ENCODE measurements at places on chromosomes 3 and 15.

DNA sequence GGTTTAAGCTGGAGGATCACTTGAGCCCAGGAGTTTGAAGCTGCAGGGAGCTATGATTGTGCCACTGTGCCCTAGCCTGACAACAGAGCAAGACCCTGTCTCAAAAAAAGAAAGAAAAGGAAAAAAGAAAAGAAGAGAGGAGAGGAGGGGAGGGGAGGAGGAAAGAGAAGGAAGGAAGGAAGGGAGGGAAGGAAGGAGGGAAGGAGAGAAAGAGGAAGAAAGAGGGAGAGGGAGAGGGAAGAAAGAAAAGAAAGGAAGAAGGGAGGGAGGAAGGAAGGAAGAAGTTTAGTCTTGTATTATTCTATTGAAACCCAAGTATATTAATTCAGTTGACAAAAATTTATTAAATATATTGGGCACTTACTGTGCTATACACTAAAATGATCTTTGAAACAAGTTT is 11.5 kb downstream of the GOLM2 start:
- DNase-seq, result no peak

- DNase-seq, result no peak
Observed at GRCh38 chr15:41215708-41216107, 14.8 kb downstream of the EXD1 start.

- DNase-seq, result no peak
Observed at GRCh38 chr3:125166599-125167136, 45.9 kb downstream of the SLC12A8 start.

DNA sequence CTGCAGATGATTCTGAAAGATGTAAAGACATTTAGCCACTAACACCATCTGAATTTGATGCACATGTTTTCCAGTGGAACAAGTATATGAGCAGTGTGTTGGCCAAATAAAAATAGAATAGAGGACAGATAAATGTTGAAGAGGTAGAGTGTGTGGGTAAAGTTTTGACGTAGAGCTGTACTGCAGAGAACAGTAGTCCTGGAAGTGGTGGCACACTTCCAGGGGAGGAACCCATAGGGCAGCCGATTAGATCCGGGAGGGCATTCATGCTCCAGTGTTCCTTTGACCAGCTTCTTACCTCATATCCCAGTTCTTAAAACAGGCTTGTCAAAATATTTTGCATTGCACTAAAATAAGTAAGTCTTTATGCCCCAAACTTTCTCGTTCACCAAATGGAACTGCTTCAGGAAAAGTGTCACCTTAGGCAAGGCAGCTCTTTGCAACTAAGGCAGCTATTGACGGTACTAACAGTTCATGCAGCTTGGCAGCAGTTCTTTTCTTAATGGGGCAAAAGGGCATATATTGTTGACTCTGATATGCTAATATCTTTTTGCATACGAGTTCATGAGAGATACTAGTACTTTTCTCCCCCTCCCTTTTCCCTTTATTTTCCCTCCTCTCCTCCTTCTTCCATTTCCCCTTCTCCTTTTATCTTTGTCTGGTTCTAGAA is 429.3 kb upstream of the AZI2 start:
- DNase-seq, result no peak

- no peak for DNase-seq
Observed at GRCh38 chr3:82978368-82978767, 1216.9 kb upstream of the GBE1 start.
